ENCODE measurements at places on chromosomes 12 and 14.

- no peak for DNase-seq
Measured at GRCh38 chr12:64428956-64429355, 23.0 kb upstream of the TBK1 start.

- DNase-seq, result no peak
Measured at GRCh38 chr12:103160622-103161021, 203.1 kb downstream of the ASCL1 start.

DNA sequence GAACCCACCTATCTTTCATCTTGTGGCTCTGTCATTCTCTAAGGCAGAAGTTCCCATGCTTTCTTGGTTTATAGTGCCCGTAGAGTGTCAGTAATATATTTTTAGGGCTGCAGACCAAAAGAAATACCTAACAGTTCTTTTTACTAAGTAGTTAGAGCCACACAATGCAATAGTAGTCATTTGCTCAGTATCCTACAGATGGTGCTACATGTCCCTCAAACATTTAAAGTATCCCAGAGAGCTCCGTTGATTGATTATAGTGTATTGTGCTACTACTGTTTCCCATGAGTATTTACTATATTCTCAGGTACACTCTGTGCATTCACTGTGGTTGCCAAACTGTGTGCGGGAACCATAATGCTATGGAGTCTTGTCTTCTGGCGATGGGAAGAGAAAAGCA, 4.7 kb upstream of the PLBD1 start:
- DNase-seq, result no peak

GRCh38 chr12:4486980-4487379, 41.4 kb upstream of the FGF6 start:
- DNase-seq, result no peak

GRCh38 chr14:34046799-34047520, 96.1 kb upstream of the EGLN3 start:
- DNase-seq, result no peak
